ENCODE measurements at places on chromosomes 12 and 14.

DNA sequence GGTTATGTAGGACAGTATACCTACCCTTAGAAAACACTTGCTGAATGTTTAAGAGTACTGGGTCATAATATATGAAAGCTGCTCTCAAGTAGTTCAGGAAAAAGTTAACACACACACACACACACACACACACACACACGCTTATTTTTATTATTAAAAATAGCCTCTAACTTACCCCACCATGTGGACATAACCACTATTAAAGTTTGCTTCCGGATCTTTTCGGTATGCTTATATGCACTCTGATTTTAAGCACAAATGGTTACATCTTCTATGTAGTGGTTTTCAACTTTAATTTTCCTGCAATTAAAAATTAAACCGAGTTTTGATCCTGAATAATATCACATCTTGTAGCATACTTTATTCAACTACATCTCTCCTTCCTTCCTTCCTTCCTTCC is 84.9 kb upstream of the TRAF3 start:
- DNase-seq, result no peak

DNA sequence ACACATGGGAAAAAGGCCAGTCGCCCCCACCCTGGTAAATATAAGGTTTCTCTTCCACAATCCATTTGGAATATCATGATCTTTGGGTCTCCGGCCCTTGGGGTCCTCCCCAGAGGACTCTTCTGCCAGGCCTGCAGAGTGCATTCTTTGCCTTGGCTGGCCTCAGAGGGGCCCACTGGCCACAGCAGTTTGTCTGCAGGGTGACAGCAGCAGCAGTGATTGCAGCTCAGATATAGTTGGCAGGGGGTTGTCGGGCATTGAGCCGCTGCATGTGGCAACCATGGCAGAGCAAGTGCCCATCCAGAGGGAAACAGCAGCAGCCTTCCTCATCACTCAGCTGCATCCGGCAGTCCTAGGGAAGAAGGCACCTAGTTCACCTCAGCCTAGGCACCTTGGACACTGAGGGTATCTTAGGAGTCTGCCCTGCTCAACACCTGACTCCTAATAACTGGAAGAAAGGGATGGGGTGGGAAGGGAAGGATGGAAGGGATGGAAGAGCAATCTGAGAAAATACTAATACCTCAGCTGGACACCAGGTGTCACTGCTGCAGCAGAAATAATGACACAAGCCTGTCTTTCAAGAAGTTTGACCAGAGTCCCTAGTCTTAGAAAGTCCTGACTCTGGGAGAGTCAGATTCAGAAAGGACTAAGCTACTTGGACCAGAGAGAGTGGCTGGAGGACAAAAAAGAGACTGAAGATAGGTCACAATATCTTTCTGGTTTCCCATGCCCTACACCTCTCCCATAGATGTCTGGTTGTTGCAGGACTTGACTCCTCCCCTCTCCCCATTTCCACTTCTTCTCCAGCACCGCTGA is 8.9 kb downstream of the AJUBA start:
- DNase-seq, result peak; percentile 42

GRCh38 chr12:9910716-9911421 is 21.3 kb downstream of the CLEC2A start:
- DNase-seq, result no peak

GRCh38 chr12:121776190-121777098 is 17.0 kb downstream of the RHOF start:
- peak; percentile 36 for DNase-seq

DNA sequence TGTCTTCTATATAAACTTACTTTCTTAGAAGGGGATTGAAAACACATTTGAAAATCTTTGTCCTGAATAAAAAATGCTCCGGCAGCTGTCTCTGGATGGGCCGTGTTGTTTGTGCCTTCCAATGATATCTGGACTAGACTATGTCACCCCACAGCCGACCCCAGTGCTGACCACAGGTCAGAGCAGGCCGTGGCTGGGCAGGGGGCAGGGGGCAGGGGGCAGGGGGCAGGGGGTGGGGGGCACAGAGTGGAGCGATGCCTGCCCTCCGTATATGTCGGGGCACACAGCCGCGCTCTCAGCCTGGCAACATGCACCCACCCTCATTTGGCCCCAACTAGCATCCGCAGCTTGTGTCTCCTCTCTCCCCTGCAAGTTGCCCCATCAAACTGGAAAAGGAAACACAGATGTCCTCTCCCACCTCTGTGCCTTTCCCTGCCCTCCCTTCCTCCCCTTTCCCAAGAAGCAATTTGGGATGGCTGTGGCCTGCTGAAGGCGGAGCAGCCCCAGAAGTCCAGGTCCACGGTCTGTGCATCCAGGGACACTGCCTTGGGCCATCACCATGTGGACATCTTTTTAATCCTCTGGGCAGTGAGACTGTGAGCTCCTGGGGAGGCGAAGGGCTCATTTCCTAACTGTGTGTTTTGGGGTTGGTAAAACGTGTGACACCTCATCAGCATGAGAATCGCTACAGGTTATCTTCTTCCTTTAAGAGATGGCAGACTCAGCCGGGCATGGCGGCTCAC is 295.7 kb upstream of the RTL1 start:
- DNase-seq, result no peak

DNA sequence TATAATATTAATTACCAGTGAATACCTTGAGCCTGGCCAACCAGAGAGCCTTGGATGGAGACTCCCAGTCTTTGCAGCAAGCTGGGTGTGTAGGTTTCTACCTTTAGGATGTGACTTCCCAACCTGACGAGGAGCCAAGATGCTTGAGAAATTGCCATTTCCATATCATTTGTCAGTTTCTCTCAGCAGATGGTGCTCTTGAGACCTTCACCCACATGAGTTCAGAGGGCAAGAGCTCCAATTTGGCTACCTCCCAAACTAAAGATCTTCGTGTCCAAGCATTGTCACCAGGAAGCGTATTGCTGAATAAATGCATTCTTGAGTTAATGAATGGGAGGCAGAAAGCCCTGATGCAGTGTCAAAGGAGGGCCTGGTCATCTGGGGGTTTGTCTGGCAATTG is 106.4 kb upstream of the TBX5 start:
- no peak for DNase-seq

DNA sequence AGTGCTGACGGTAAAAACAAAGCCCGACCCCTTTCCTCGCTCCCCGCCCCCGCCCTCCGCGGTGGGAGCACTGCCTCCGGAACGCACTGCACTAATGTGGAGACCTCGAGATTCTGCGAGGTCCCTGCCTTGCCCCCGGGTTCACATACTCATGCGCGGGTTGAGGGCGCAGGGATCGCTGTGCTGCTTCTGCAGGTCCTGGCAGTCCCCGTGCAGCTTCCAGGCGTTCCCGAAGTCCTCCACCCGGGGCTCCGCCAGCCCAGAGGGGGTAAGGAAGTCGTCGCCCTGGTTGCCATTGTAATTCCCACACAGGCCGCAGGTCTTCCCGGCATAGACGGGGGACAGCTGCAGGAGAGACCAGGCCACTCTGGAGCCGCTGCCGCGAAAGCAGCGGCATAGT is 66.8 kb downstream of the VWF start:
- no peak for DNase-seq

DNA sequence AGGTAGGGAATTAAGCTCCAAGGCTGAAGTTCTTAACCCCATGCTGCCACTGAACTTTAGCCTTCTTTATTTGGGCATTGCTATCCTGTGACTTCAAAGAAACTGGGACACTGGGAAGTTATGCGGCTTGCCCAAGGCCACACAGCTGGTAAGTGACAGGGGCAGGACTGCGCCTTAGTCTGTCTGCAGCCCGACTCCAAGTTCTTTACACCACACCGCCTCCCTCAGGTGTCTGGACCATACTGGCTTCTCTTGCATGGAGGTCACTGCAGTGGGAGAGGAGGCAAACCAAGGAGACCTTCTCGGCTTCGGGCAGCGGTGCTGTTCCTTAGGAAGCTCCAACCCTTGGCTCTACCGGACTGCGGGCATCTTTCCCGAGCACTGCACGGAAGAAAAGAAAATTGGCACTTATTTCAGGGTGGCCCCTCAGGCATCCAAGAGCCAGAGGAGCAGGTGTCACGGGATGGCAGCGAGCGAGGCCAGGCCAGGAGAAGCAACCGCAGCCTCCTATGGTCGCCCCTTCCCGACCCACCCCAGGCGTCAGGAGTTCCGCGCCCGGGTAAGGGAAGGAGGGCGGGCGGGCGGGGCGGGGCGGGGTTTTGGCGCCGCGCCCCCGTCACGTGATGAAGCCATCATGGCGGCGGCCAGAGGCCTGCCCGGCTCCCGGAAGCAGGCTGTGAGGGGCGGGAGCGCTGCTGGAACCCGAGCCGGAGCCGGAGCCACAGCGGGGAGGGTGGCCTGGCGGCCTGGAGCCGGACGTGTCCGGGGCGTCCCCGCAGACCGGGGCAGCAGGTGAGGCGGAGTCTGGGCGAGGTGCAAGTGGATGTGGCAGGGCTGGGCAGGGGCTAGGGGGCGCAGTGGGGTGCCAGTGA is 16.4 kb upstream of the ESPL1 start:
- DNase-seq, result peak; percentile 40

DNA sequence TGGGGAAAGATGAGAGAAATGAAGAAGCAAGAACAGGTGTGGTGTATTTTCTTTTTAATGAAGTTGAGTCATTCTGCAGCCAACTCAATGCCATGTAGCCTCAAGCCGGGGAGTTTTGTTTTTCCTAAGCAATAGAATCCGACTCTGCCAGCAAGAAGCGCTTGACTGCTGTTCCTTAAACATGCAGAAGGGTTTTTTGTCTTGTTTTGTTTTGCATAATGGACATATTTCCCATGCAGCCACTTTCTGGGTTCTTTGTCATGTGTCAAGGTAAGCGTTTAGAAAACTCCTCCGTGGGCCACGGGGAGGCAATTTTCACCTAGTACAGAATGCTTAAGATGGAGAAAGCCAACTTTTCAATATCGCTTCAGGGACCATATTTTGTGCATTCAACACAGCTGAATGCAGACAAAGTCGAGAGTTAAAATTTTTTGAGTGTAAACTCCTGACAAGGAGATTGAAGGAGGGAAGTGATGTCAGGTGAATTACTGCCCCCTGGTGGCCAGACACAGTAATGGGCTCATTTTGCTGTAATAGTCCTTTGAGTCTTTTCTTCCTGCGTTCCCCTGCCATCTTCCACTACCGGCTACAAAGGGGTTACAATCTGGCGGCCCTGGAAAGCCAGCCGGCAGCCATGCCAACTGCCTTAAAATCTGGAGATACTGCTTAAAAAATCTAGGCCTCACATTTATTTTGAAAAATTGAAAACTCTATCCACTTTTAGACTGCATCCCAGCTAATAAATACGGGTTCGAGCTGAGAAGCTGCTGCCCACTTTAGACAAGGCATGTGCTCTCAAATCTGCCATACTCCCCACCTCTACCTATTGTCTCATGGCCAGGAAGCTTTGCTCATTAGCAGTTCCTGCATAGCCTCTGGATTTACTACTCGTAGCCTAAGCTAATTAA is 3.2 kb upstream of the FICD start:
- DNase-seq, result peak; percentile 73

GRCh38 chr12:2390850-2391390 is 338.1 kb downstream of the CACNA1C start:
- DNase-seq, result no peak

- no peak for DNase-seq
Observed at GRCh38 chr12:58502841-58503240, 417.5 kb downstream of the LRIG3 start.

DNA sequence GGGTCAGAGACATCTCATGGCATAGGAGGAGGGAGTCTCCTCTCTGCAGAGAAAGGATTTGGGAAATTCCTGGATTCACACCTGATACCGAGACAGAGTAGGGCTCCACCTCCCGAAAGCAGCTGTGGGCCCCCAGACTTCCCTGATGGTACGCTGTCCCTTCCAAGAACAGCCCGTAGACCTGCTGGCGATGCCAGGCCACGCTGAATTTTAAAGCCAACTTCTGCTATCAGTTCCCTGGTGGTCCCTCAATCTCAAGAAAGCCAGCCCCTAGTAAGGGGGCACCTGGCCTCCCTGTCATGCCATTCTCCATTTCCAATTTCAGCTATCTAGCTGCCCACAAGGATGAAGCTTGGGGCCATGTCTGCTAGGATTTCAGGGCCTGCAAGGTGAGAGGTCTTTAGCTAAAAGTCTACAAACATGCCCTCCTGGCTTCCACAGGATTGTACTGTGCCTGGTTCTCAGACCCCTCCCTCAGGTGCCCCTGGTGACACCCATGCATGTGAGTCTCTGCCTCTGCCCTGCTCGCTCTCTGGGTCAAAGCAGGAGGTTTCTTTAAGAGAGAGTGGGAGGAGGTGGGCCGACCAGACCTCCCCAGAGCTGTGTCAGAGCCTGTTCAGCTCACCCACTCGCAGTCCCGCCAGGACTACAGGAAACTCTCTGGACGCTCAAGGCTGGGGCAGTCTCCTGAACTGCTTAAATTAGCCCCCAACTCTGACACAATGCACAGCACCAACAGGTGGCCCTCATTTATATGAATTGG is 30.5 kb downstream of the ANO2 start:
- no peak for DNase-seq

- no peak for DNase-seq
Observed at GRCh38 chr14:63760014-63760413, 32.1 kb upstream of the SGPP1 start.

DNA sequence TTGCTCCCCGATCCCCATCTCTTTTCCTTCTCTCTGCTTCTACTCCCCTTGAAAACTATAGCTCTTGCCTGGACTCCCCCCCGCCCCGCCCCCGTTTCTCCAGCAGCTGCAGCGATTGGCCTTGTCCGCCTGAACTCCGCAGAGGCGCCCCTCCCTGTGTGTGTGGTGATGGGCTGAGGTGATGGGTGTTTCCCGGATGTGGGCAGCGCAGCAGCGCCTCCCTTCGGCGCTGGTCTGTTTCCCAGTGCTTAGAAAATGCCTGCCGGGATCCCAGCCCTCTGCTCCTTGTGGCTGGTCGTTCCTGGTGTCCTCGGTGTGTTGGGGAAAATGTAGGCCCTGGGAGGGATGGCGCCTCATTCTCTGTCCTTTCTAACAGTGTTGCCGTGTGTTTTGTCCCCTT is 43.3 kb downstream of the GALNT8 start:
- peak; percentile 74 for DNase-seq

- DNase-seq, result peak; percentile 56
Observed at GRCh38 chr14:30559638-30560091, 707 bp downstream of the G2E3 start.

GRCh38 chr14:26820572-26820971 is 222.7 kb upstream of the NOVA1 start:
- DNase-seq, result no peak

- no peak for DNase-seq
Observed at GRCh38 chr12:64237382-64237781, 15.3 kb upstream of the KICS2 start.

DNA sequence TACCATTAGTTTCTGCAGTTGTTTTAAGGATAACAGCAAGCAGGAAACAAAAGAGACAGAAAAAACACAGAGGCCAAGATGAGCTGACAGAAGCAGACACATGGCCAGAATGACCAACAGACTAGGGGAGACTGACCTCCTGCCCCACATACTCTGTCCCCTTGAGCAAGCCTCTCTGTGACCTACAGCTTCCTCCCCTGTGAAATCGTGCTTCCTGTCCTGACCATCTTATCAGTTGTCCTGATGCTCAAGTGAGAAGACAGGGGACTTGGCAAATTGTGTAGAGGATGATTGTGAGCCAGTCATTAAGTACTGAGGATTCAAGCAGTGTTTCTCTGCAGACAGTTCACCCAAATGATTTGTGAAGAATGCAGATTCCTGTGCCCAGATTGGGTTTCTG is 229.0 kb downstream of the SLC41A2 start:
- DNase-seq, result no peak

GRCh38 chr14:60035177-60035576 is 56.5 kb upstream of the PCNX4 start:
- DNase-seq, result no peak

Data from NCI-H1105 treated with DMSO at 0.1 percent for 48 hours (cell line).